ENCODE measurements at places on chromosomes 3 and 15.

DNA sequence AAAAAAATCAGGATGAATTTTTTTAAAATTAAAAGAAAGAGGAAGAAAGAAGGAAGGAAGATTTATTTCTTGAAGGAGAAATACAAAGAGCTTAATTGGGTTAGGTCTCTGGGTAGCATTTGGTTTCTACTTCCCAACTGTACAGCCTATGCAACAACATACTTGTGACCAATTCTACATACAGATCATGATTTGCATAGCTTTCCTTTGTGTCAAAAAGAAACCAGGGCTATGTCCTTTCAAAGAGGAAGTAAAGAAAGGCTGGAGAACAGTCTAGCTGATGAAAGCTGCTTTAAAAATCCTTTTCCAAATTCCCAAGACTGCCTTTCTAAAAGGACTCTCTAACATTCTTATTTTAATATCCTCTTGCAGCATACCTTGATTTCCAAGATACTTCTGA, 6.1 kb upstream of the HGD start:
- no peak for DNase-seq
- no peak overlapping the region for H3K4me3 ChIP-seq
- peaks cover 5% of the 10 kb centered on the region for H3K4me1 ChIP-seq
- H3K27ac ChIP-seq, result no peak overlapping the region
- peaks cover 27% of the 10 kb centered on the region for H3K36me3 ChIP-seq

GRCh38 chr3:79767194-79767904, 449 bp downstream of the ROBO1 start:
- no peaks in the 10 kb centered on the region for H3K4me1 ChIP-seq
- H3K4me3 ChIP-seq, result no peak overlapping the region
- DNase-seq, result no peak
- no peaks in the 10 kb centered on the region for H3K36me3 ChIP-seq
- no peaks in the 10 kb centered on the region for H3K27me3 ChIP-seq

DNA sequence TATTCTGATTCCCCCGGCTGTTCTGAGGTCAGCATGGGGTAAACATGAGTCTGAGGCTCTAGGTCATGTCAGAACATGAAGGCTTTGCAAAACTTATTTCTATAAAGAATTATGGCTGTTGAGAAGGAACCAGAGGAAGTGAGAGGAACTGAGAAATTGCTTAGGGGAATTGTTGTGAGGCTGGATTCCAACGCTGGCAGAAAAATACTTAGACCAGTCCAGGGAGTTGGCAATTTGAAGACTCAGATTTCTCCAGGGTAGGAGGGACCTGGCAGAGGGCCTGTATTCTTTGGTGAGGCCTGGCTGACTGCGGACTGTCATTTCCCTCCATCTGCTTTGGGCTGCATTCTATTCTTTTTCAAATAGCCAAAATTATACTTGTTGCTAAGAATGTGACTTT, 155.5 kb downstream of the PLD1 start:
- no peaks in the 10 kb centered on the region for H3K36me3 ChIP-seq
- H3K4me3 ChIP-seq, result no peak overlapping the region
- no peak for DNase-seq
- peaks cover 6% of the 10 kb centered on the region for H3K27me3 ChIP-seq
- no peak overlapping the region for H3K27ac ChIP-seq
- H3K4me1 ChIP-seq, result no peaks in the 10 kb centered on the region

DNA sequence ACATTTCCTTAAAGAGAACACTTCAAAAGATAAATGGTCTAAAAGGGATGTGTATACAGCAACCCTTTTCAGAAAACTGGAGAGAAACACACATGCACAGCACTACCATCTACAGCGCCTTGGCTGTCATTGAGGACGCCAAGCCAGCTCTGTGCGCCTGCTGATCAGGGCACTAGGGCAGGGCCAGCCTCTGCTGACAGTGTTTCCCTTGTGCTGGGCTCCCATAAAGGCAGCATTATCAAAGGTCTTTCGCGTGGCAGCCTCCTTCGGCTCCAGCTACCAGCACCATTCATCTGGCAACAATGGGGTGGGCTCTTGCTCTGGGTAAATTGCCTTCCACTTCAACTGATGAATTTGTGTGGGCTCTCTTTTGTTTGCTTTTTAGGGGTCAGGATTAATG, 53.4 kb downstream of the LDHAL6B start:
- peaks cover 66% of the 10 kb centered on the region for H3K36me3 ChIP-seq
- H3K4me3 ChIP-seq, result no peak overlapping the region
- H3K27ac ChIP-seq, result peak overlapping the region; percentile 32
- DNase-seq, result no peak

DNA sequence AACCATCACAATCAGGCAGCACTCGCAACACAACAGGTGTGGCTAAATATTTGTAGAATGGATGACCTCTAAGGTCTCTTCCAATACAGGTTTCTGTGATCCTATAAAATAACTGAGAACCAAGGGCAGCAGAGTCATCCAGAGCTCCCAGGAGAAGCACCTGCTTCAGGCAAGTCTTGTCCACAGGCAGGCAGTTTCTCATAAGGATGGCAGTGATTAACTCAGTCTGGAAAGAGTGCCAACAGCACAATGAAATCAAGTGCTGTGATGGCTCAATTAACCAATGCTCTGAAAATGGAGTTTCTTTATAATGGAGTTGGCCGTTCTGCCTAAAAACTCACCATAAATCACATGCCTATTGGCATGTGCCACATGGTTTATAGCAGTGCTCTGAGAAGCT, 70.8 kb downstream of the HOMER2 start:
- H3K27ac ChIP-seq, result no peak overlapping the region
- no peak overlapping the region for H3K4me3 ChIP-seq
- peaks cover 32% of the 10 kb centered on the region for H3K36me3 ChIP-seq
- no peaks in the 10 kb centered on the region for H3K27me3 ChIP-seq
- DNase-seq, result no peak
